ENCODE measurements at places on chromosomes 6 and 20.

DNA sequence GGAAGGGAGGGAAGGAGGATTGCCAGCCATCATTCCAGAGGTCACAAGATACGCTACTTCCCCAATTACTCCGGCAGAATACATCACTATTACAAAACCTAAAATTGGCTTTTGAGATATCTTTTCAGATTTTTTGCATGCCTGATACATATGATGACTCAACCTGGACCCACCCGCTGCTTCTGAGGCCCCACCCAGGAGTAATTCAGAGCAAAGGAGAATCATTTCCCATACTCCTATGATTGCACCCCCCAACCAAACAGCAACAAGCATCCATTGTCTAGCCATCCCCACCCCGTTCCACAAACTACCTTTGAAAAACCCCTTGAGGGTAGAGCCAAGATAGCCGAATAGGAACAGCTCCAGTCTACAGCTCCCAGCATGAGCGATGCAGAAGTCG lies 163.5 kb upstream of the GJE1 start:
- no peak for DNase-seq

GRCh38 chr6:169977434-169978265 lies 226.2 kb downstream of the ERMARD start:
- DNase-seq: no peak

DNA sequence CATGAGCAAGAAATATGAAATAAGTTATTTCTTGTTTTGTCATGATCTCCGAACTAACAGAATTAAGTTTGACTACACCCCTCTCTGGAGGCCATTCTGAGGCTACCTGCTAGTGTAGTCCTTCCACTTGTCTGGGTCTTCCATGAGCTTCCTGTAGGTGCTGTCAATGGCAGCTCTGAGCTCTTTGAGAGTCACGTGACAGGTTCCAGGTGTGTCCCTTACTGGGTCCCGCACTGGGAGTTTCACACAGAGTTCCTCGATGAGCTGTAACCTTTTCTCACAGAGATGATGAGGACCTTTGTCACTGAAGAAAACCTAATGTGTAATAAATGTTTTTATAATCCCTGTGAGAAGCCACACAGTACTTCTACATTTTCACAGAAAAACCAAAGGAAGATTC lies 186.6 kb downstream of the SYNE1 start:
- no peak for DNase-seq

DNA sequence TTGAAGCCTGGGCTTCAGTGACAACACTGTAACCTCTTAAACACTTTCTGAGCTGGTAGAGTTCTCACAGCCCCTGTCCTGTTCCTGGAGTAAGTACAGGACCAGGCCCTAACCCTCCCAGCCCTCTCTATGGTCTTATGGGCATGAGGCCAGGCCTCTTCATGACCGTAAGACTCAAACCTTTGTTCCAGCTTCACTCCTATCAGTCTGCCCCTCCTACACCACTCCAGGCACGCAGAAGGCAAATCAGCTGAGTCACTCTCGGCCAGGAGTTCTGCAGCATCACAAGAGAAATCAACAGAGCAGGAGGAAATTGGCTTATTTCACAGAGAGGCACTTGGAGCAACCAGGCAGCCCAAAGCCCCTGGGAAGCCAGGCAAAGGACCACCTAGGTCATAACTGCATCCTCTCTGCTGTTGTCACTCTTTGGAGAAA lies 25.3 kb upstream of the CHD6 start:
- DNase-seq: no peak

- DNase-seq: peak; percentile 71
Observed at GRCh38 chr6:27772261-27773001, 139.8 kb downstream of the OR2B2 start.

DNA sequence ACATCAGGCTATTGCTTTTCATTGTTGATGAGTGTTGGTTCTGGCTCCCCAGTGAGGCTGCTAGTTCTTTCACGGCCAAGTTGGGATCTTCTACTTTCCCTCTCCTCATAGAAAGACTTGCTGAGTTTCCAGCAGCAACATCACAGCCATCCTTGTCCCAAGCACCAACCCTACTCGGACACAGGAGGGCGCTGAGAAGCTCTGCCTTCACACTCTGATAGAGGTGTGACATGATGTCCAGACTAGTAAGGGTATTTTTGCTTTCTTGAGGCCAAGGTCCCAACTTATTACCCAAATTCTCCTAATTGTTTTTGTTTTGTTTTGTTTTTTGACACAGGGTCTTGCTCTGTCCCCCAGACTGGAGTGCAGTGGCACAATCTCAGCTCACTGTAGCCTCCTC lies 3.0 kb upstream of the GCM1 start:
- no peak for DNase-seq

DNA sequence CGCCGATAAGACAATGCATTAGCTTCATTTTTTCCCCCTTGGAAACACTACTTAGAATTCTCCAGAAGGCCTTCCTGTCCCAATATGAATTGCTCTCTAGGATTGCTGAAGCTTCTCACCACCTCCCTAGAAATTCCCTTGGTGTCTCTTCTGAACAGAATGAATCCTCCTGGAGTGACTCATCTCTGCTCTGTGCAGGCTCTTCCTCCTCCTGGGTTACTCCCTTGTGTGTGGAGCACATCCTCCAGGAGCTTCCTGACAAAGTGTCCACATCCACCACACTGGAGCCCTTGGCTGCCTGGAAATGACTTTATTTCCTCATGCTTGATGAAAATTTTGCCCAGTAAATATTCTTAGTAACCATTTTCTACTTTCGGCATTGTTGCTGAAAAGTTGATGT lies 54.4 kb downstream of the DTNBP1 start:
- no peak for DNase-seq

DNA sequence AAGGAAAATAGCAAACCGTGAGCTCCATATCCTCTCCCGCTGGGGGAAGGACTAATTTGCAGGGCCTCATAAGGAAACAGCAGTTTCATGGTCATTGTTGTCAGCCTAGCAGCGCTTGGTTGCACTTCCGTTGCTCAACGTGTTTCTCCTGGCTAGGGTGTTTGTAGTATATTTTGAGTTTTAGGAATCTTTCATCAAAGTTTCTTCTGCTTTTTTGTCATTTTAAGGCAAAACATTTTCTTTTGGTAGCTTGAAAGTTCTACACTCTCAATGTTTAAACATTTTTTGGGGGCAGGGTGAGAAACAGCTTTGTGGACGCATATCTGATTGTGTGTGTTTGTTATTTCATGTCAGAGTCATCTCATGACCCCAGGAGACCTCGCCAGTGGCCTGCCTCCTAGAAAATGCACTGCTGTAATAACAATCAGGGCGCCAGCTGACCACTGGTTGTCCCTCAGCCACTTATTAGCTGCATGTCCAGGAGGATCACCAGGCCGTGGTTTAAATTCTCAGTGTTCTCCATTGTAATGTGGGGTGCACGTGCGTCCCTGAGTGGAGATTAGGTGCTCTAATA lies 20.6 kb downstream of the JARID2 start:
- DNase-seq: no peak

DNA sequence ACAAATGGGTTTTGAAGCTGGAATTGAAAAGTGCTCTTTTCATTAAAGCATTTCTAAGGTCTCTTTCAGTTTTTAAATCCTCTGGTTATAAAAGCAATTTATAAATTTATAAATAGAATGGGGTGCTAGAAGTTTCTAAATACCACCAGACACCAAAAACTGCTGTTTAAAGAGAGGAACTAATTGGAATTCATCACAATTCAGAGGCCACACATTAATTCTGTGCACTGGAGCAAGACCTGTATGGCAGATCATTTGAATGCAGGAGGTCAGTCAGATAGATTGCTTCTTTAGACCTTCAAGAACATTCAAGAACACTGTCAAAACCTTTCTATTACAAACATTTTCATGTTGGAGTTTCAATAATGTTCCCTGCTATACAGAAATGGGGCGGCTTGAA lies 55.1 kb downstream of the ALDH8A1 start:
- no peak for DNase-seq

DNA sequence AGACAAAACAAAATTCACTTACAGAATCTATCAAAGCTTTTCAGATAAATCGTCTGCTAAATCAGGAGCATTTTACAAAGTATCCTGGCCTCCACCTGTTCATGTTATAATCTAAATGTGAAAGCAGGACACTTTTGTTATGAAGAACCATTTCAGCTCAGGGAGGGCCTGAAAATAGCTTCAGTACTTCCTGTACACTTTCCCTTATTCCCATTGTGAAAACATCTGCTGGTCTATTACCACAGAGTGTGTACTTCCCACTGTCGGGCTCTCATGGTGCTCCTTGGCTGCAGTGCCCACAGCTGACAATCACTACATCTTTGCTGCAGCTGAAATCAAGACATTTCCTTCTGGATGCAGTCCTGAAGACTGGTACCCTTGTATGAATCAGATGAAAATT lies 128.1 kb downstream of the OPRM1 start:
- DNase-seq: no peak

DNA sequence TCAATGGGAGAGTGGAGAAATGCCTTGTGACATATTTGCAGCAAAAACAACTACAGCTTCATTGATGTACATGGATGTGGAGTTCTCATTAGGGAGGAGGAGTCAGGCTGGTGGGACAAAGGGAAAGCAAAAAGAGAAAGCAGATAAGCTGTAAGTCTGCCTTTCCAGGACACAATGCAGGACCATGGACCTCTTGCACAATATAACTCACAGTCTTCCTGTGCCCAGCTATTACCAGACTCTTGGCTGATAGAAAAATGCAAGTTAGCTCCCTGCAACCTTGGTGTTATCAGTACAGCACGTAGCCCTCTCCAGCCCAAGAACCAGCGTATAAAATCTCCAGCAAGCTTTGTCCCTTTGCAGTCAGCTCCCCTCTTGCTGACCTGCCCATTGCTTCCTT lies 232.3 kb downstream of the NFATC2 start:
- no peak for DNase-seq

DNA sequence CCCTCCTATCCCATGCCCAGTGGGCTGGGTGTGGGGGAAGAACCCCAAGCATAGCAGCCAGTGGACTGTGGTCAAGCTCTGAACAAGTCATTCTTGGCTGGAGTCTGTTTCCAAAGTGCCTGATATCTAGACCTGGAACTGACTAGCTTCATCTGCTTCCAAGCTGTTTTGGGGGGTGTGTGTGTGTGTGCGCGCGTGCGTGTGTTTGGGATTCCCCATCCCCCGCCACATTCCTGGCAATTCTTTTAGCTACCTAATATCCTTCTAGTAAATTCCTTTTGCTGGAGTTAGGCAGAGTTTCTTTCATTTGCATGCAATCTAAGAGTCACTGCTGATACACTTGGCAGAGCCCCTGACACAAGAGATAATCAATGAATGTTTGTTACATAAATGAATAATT lies 7.8 kb downstream of the PAK5 start:
- no peak for DNase-seq

DNA sequence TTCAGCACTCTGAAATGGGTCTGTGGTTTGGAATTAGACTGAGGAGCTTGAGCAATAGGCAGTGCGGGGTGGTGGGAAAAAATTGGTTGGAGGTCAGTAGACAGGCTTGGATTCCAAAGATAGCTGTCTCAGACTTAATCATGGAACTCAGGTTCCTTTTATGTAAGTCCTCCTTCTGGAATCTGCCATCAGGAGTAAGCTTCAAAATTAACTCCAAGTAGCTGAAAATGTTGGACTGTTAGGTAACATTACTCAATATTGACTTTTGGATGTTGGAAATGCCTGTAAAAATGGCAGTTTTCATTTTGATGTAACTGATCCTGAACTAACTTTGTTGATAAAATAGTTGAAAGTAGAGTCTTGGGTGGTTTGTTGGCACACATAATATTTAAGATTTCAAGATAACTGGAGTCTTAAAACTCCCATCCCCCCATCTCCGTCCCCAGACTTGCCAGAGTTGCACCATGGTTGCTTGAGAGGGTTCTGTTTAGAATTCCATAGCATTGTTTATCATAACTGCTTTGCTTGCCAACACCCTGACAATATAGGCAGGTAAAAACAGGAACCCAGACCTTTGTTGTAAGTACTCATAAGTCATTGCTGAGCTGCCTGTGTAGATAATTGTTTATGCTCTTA lies 83.0 kb downstream of the PHF20 start:
- DNase-seq: no peak

GRCh38 chr6:90463874-90464273 lies 123.0 kb downstream of the MAP3K7 start:
- DNase-seq: no peak

DNA sequence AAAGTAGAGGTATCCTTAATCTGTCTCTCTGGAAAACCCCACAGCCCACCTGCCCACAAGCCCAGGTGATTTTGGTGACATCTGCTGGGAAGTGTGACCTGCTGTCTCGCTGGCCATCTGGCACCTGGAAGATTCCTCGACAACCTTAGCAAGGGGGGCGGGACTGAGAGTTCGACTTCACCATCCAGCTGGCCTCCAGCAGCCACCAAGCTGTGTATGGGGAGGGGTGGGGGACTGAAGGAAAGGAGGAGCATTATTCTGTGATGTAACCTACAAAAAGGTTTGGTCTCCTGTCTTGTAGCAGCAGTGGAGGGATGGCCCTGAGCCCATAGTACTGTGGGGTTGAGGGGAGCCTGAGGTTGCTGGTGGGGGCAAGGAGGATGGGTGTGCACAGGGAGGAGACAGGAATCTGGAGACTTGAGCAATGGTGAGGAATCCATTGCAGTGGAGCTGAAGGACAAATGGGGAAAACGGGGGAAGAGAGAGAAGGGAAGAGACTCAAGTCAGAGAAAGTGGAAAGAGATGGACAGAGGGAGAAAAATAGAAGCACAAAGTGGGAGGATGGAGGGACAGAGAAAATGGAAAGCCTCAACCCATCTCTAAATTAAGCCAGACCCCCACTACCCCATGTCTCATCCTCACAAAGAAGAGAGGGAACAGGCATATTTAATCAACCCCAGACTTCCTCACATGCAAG lies 4.0 kb downstream of the LY6G6F start:
- no peak for DNase-seq

- DNase-seq: no peak
Observed at GRCh38 chr6:150211700-150212511, 69.1 kb downstream of the PPP1R14C start.

GRCh38 chr6:158050955-158051354 lies 69.3 kb downstream of the SYNJ2 start:
- no peak for DNase-seq

- DNase-seq: no peak
Observed at GRCh38 chr20:11248011-11248409, 574.2 kb upstream of the JAG1 start.

- DNase-seq: no peak
Observed at GRCh38 chr20:63333241-63333836, 27.8 kb downstream of the CHRNA4 start.

- no peak for DNase-seq
Observed at GRCh38 chr20:49750611-49751396, 37.1 kb upstream of the B4GALT5 start.

DNA sequence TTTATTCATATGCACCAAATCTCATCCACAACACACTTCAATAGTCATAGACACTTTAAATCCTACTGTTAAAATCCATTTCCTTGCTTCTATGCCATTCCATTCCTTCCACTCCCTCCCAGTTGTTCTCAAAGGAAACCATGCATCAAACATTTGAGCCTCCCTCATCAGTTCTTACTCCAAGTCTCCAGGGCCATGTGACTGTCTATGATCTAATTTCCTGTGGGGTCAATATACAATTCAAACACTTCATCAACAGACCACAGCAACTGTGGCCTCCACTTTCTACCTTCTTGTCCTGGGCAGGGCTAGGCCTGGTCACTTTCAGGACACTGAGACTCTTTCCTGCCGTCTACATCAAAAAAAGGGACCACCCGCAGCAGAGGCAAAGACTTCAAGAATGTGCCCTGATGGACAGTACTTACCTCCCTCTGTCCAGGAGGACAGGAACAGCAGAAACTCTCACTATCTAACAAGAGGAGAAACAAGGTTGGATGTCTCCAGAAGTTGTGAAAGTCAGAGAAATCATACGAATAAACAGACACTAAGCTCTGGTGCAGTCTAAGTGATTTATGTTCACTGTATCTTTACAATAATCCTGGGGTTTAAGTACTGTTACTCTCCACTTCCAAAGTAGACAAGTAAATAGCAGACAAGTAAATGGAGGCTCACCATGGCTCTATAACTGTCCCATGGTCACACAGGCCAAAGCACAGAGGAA lies 160.2 kb downstream of the QRSL1 start:
- no peak for DNase-seq

Measured in stimulated activated CD8-positive, alpha-beta memory T cell treated with anti-CD3 and anti-CD28 coated beads, Interleukin-4, amount 100 ng/mL, for 4 hours (primary cell).